ENCODE measurements at places on chromosomes 11 and 22.

DNA sequence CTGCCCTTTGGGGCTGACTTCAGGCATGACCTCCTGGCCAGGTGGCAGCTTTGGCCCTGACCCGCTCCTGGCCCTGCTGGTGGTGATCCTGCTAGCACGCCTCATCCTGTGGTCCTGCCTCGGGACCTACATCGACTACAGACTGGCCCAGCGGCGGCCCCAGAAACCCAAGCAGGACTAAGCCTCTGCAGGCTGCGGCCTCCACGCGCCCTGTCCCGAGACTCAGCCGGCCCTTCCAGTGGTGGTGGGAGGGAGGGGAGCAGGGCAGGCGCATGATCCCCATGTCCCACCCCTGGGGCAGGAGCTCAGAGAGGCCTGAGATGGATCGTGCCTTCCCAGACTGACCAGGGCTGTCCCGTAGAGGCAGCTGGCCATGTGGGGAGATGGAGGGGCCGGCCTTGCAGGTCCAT is 2.1 kb downstream of the SMIM38 start:
- DNase-seq: no peak

DNA sequence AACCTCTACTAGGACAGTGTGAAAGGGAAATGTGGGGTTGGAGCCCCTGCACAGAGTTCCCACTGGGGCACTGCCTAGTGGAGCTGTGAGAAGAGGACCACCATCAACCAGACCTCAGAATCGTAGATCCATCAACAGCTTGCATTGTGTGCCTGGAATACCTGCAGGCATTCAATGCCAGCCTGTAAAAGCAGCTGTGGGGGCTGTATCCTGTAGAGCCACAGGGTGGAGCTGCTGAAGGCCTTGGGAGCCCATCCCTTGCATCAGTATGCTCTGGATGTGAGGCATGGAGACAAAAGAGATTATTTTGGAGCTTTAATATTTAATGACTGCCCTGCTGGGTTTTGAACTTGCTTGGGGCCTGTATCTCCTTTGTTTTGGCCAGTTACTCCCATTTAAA is 46.3 kb downstream of the PGR start:
- no peak for DNase-seq

DNA sequence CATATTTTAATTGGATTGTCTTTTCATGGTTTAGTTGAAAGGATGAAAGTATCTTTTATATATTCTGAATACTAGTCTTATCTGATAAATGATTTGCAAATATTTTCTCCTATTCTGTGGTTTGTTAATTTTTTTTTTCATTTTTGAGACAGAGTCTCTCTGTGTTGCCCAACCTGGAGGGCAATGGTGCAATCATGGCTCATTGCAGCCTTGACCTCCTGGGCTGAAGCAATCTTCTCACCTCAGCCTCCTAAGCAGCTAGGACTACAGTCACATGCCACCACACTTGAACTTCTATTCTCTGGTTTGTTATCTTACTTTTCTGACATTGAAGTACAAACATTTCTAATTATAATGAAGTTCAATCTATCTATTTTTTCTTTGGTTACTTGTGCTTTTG is 30.0 kb upstream of the FAR1 start:
- no peak for DNase-seq

DNA sequence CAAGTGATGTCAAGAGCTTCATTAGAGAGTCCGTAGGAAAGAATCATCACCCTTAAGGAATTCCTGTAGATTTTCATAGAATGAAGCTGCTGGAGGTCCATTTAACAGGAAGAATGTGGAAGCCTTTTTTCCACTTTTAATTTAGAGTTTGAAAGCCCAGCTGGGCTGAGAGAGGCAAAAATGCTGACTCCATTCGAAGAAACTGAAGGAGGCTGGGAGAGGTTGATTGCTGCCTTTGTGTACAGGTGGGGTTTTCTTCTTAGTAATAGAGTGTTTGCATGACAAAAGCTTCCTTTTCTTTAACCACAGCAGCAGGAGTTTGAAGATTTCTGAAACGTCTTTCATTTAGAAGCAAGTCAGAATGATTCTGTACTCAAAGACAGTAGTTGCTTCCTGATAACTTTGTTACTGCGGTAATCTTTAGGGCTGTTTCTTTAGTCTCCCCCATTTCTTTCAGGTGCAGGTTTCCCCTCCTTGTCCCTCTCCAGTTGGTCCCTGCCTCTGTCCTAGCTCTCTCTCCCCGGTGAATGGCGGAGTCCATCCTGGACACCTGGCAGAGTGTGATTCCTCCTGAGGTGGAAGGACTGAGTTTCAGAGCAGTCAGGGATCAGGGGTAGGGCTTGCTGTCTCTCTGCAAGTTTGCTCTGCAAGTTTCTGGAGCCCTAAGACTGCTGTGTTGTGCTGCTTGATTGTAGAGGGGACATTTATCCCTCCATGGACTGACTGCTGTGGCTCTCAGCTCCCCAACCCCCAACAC is 166.2 kb downstream of the LDLRAD3 start:
- no peak for DNase-seq

DNA sequence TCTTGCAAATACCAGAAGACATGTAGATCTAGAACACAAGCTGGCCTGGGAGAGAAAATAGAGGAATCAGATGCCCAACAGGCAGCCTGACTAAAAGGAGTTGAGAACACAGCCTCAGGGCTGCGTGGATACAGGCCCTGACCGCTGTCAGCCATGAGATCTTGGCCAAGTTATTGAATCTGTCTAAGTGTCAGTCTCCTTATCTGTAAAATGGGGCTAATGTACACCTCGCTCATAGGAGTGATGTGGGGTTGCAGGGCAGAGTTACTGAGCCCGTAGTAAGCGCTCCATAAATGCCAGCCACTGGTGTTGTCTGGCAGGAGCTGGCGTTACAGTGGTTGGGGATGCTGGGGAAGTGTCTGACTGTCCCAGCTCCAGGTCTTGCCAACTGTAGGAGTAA is 38.4 kb upstream of the TPBGL start:
- DNase-seq: no peak

- no peak for DNase-seq
Observed at GRCh38 chr11:121476379-121477032, 23.7 kb upstream of the SORL1-AS1 start.

GRCh38 chr22:48871176-48871840 is 956.4 kb downstream of the BRD1 start:
- DNase-seq: no peak

DNA sequence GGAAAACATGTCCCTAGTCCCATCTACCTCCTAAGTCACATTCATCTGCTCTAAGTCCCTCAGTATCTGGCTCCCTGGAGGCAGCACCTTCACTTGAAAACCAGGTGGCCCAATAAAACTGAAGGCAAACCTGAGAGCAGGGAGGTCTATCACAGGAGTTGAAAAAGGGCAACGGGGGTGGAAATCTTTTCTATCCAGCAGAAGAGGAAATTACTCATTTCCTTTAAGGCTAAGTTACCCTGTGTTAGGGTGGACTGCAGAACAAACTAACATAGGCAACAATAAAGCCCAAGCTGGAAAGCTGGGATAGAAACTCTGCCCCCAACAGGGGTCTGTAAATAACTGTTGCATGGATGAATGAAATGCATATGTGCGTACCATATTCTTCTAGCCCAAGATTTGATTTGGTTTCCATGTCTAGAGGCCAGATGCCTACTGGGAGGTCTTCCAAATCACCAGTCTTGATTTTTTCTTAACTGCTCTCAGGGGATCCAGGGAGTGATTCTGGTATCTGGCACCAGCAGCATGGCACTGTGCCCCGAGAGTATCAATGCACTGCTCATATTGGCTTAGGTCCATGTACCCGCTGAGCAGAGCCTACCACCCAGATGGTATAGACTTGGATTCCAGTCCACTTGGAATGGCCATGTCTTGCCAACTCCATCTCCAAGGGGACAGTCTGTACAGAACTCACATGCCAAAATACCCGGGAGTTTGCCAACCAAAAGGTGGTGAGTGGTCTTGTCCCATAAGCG is 350.0 kb upstream of the NCAM1 start:
- DNase-seq: no peak

DNA sequence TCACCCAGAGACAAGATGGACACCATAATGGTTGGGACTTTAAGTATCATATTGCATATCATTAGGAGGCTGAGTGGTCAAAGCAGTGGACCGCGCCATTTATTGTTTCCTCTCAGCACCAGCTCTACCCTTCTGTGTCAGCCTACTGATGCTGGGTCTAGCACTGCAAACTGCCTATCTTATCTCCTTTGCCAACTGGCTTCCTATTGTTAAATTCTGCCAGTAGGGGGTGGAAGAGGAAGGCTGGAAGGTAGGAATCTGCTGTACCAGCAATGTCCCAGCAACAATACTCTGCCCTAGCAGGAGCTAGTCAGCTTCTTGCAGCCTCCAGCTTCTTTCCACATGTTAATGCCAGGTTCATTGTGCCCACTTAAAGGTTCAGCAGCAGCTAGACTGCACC is 367.1 kb upstream of the PDGFD start:
- DNase-seq: peak; percentile 11

Data from germinal center (tissue), 1 donor.